NCI-H1105 treated with DMSO at 0.1 percent for 48 hours (cell line): ENCODE measurements at places on chromosomes 13 and 19.

DNA sequence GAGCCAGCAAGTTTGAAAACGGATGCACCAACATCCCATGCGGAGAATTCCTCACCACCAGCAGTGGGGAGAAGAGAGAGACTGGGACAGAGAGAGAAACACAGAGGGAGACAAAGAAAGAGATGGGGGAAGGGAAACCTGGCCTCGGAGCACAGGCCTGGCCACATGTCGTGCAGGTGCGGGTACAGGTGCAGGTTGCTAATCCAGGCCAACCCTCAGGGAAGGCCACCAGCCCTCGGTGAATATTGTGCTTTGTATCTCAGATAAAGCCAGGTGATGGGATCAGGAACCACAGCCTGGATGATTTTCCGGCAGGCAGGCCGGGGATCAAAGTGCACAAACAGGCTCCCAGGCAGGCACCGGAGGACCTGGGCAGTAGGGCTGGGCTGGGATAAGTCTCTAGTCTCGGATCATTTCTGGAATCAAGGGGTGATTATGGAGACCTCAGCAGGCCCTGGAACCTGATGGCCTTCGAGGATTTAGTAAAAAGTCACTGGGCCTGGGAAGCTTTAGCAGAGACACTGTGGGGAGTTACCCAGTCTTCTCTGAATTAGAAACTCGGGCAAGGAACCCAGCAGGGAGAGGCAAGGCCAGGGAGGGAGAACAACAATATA, 3.7 kb downstream of the GAS6 start:
- DNase-seq = no peak

GRCh38 chr13:26660766-26661165, 99.8 kb downstream of the GPR12 start:
- DNase-seq = no peak

DNA sequence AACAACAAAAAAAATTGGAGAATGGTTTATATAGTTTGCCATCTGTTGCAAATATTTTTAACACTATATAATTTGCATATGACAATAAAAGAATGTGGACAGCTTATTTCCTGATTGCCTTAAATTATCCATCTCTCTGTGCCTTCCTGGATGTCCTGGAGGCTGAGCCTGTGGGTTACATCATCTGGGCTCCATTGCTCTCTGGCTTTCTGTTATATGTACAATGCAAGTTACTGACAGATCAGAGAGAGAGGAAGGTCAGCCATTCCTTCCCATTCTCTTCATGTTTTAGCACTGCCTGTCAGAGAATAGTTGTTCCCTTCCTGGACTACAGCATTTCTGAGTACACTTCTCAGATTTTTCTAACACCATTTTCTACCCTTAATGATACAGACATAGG, 758.3 kb upstream of the PCDH20 start:
- no peak for DNase-seq

GRCh38 chr13:103067751-103068555, 1.7 kb upstream of the SLC10A2 start:
- DNase-seq = peak; percentile 14

GRCh38 chr19:18292810-18293641, 11.6 kb upstream of the JUND start:
- peak; percentile 11 for DNase-seq

GRCh38 chr19:55176076-55176475, 4.0 kb downstream of the SYT5 start:
- no peak for DNase-seq

GRCh38 chr13:83485101-83485500, 397.2 kb downstream of the SLITRK1 start:
- DNase-seq = no peak

- peak; percentile 13 for DNase-seq
These were observed at the start of gene ATP12A for GRCh38 chr13:24680258-24680920. Gene ATP12A, plus strand, starts transcription at chr13:24680408. Its CDS starts 336 bp downstream, at chr13:24680744.

DNA sequence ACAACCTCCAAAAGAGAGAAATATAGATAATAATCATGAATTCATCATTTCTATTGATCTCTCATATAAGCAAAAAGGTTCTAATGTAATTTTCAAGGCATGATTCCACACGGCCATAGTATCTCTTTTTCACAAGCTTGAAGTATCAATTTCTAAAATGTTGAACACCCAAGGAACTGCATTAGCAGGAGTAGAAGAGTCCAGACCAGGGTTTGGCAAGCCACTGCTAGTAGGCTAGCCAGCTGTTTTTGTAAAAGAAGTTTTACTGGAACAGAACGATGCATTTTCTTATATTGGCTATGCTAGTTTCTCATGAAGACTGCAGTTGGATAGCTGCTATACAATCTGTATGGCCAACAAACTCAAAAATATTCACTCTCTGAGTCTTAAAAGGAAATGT, 481.5 kb upstream of the MIR17HG start:
- DNase-seq = no peak

DNA sequence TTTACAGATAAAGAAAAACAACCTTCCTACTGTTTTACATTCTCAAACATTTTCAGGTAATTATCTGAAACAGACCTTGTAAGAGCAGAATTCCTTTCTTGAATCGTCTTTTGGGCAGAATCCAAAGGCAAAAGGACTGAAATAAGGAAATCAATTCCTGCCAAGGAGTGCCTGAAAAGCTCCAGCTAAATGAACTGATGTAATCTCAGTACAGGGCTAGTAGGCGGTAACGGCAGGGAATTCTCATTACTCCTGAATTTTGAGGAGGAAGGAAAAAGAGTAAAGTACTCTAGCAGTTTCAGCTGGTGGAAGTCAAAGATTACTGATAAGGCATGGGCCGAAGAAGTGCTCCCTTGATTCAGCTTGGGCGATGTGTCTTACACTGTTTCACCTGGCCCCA, 168.4 kb downstream of the PCDH9 start:
- no peak for DNase-seq

DNA sequence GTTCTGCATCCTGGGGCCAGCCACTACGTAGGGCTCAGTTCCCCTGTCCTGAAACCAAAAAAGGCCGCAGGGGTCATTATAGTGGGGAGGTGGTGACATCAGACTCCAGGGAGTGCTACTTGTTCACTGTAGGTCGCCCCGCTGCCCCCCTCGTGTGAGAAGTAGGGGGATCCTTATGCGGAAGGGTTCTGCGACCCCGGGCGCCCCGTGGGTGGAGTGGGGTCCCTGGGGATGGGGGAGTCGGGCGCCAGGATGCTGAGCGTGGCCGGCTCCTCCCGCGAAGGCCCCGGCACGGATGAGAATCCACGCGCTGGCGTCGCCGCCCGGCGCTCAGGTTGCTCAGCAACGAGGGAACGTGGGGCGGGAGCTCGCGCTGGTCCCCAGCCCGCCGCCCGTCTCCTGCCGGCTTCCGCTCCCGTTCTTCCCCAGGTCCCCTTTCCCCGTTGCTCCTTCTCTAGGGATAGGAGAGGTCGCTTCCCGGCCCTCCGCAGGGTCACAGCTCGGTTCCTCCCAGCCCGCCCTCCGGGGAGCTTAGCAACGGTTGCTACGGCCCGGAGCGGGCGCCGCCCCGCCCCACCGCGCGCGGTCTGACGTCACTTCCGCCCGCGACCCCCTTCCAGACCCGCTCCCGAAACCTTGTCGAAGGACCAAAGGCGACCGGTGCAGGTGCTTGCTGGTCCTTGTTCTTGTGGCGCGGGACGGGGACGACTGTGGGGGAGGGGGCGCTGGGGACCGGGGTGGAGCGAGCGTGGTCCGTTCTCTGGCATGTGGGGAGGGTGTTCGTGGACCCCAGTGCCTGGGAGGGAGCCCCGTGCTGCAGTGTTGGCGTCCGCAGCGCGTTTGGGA, at the start of gene NAT14:
NAT14 (plus strand) TSS at position 596 of the 846 bp plus-strand sequence. CDS start 521 bp downstream, outside the sequence.
- peak; percentile 73 for DNase-seq

GRCh38 chr19:2081873-2082810, 14.0 kb downstream of the MOB3A start:
- DNase-seq = no peak

GRCh38 chr13:113489549-113490495, 689 bp downstream of the DCUN1D2 start:
- DNase-seq = peak; percentile 48

- DNase-seq = peak; percentile 89
These were observed 7.5 kb upstream of the MADCAM1 start for GRCh38 chr19:488505-489417.

- no peak for DNase-seq
These were observed 13.9 kb upstream of the DACH1 start for GRCh38 chr13:71880753-71881541.

DNA sequence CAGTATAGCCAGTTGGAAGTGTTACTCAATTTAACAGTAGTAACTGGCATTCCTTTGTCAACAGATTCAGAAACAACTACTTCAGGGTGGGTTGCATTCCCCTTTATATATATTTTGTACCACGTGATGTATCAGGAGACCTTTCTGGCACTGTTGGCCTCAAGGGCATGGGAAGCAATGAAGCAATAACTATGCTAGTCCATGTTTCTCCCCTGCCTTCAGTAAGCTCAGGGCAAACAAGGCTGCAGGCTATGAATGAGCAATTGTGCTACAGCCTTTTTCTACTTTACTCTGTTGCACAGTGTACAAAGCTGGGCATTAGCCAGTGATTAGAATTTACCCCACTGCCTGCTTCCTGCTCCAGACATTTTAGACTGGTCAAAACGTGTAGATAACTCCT, 348.8 kb downstream of the GPC5 start:
- no peak for DNase-seq

DNA sequence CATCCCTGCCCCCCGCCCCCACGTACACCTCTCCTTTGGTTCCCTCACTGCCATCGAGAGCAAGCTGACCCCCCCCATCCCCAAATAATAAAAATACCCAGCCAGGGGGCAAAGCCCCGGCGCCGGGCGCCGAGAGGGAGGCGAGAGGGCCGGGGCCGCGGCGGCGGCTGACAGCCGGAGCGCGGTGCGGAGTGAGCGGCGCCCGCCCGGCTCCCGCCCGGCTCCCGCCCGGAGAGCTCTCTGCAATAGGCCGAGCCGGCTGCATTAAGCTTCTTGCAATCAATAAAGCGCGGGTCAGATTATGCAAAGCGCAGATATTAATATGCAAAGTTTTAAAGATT, 40.9 kb downstream of the DEDD2 start:
- DNase-seq = peak; percentile 95

- peak; percentile 27 for DNase-seq
These were observed 949 bp downstream of the RAB3A start for GRCh38 chr19:18202778-18203407.

GRCh38 chr13:92224052-92224821, 825.8 kb downstream of the GPC5 start:
- no peak for DNase-seq

- no peak for DNase-seq
These were observed 367 bp downstream of the MFSD12 start for GRCh38 chr19:3556978-3557460.

DNA sequence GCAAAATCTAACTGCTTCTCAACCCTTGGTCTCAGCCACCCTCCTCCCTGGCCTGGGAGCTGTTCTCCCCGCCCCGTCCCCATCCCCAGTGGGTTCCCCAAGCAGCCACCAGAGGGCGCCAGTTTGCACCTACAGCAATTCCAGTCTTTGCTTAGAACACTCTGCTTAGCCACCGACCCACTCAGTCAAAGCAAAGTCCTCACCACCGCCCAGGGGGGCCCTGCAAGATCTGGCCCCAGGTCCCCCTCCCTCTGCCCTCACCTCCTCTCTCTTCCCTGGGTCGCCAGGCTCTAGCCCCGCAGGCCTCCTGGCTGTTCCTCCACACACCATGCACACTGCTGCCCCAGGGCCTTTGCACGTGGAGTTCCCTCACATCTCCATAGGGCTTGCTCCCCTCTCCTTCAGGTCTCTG, 12.4 kb downstream of the TMEM143 start:
- DNase-seq = peak; percentile 40

- DNase-seq = no peak
These were observed 3.6 kb downstream of the CD37 start for GRCh38 chr19:49338691-49339300.

- DNase-seq = no peak
These were observed 375.7 kb downstream of the TDRD3 start for GRCh38 chr13:60772726-60773125.

GRCh38 chr13:25286308-25286968, 850 bp downstream of the MTMR6 start:
- peak; percentile 5 for DNase-seq

- peak; percentile 81 for DNase-seq
These were observed 5.3 kb downstream of the RASIP1 start for GRCh38 chr19:48735031-48735615.

- no peak for DNase-seq
These were observed 687.4 kb downstream of the DIAPH3 start for GRCh38 chr13:59476366-59476765.

- DNase-seq = no peak
These were observed 8.3 kb downstream of the ZNF135 start for GRCh38 chr19:58067240-58067912.

- no peak for DNase-seq
These were observed 25.4 kb downstream of the SLC25A15 start for GRCh38 chr13:40814803-40815202.

DNA sequence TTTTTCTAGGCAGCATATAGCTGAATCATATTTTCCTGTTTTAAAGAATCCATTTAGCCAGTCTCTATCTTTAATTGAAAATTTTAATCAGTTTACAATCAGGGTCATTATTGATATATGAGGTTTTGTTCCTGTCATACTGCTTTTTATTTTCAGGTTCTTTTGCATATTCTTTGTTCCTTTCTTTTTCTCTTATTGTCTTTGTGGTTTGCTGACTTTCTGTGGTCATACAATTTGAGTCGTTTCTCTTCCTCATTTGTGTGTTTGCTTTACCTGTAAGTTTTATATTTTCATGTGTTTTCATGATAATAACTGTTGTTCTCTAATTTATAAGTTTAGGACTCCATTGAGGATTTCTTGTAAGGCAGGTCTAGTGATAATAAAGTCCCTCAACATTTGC, 812.6 kb downstream of the DACH1 start:
- no peak for DNase-seq

DNA sequence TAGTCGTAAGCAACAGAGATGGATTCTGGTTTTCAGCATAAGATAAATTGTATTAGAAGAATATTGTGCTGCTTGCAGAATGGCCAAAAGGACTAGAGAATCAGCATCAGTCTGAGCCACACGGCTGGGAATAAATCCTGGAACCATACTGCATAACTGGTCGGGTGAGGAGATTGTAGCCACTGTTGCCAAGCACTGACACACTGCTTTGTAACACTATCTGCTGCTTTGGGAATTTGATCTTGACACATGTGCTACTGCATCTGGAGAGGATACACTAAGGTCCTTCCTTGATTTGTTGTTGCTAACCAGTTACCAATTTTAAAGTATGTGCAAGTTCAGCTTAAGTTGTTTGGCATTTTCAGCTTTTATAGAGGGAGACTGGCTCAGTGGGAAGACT, 1.9 kb downstream of the HNRNPA1L2 start:
- no peak for DNase-seq

DNA sequence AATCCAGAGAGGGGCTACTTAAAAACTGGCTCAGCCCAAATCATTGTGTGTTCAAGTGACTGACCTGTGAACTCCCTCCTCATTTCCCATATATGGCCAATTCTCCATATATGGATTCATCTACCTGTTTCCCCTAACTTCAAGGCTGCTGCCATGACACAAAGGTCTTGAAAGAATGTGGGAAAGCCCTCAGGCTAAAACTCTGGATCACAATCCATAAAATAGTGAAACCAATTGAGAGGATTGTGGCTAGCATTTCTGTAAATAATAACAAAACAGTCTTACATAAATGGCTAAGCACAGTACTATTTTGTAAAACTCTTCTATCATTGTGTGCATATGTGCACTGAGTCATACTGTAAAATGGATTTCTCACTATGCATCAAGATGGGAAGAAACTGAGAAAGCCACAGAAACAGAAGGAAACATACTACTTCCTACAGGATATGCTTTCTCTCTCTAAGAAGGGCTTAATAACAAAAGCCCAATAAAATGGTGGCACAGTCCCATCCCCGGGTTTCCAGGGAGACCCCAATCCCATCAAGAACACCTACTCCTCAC, 80.5 kb downstream of the FOXO1 start:
- no peak for DNase-seq

GRCh38 chr19:46251416-46251815, 21.9 kb downstream of the IGFL1 start:
- no peak for DNase-seq
